ENCODE measurements at places on chromosomes 11 and 22.
A peak's percentile ranks its signal among the peaks of the same experiment; 100 is the strongest.

GRCh38 chr22:26838471-26838825, 181.1 kb downstream of the MIAT start:
- DNase-seq = no peak

GRCh38 chr22:41469218-41469851, 418 bp downstream of the ACO2 start:
- no peak for DNase-seq

DNA sequence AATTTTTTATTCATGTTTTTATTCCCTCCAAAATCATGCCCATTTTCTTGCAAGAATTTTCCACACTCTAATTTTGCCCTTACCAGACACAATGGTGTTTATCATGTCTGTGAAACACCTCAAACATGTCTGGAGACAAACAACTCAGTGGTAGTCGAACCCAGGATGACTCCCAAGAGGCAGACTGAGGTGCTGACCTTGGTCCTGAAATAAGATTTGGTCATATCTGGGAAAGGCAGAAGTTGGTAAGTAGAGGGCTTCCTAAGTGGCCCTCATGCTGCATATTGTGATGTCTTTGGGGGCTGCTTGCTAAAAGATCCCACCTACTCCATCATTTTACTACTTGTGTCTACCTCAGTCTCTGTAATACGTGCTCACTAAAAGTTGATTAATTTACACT, 369.4 kb upstream of the ISX start:
- DNase-seq = no peak

DNA sequence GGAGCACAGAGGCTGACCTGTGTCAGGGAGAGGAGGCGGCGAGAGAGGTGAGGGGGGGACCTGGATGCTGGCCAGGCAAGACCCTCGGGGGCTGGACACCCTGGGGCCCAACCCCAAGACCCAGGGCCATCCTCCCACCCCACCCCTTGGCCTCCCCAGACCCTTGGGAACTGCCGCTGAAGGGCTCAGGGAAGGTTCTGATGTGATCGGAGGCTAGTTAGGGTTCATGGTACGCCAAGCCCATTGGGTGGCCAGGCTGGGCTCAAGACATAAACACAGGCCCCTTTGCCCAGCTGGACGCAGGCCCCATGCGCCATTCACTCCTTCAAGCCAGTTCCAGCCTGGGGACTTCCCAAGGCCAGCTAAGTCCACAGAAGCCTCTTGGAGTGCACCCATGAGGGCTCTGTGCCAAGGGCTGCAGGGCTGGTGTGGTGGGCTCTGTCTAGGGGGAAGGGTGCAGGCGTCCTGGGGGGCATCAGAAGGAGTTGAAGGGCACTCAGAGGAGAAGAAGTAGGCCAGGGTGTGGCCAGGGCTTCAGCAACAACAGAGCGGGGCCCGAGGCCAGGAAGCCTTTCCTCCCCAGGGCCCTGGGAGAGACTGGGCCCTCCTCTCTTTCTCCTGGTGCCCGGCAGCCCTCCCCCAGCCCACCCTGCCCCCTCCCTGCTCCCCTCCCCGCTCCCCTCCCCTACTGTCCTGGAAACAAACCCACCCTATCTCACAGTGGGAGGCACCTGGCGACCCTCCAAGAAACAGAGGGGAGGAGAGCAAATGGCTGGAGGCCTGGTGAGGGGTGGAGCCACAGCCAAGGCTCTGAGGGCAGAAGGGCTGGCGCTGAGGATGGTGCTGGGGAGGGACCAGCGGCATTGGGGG, 12.9 kb downstream of the TSPAN32 start:
- DNase-seq = no peak

DNA sequence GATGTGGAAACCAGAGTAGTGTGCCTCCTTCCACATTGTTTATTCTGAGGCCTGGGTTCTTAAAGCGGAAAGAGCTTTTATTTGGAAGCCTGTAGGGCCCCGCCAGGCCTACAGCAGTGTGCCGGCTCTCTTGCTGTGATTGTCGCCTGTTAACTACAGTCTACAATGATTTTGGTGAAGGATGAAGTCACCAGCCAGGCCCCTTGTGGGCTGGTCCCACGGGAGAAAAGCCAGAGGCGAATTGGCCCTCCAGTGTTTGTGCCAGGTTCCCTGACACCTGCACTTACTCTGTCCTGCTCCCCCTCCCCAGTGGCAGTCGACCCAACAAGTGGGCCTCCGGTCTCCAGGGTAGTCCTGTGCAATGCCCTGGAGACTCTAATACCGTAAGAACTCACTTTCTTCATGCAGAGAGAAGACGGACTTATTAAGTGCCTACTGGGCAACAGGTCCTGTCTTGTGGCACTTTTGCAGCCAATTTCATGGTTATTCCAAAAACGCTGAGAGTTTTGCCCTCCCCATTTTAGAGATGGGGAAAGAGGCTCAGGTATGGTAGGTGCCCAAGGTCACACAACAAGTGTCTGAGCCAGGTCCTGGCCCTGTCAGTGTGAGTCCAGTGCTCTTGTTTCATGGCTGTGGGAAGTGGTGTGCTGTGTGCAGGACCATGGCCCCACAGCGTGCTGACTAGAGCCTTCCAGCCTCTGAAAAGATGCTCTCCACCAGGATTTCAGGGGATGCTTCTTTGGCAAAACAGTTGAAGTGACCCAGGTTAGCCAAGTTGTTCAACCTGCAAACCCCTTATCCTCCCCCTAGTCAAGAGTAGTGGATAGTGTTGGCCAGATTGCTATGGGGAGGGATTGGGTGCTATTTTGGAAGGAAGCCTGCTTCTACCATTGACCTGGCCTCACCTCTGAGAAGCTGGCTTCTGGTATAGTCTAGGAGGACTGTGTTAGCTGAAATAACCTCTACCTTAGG, 1.4 kb downstream of the MICAL2 start:
- DNase-seq = no peak

DNA sequence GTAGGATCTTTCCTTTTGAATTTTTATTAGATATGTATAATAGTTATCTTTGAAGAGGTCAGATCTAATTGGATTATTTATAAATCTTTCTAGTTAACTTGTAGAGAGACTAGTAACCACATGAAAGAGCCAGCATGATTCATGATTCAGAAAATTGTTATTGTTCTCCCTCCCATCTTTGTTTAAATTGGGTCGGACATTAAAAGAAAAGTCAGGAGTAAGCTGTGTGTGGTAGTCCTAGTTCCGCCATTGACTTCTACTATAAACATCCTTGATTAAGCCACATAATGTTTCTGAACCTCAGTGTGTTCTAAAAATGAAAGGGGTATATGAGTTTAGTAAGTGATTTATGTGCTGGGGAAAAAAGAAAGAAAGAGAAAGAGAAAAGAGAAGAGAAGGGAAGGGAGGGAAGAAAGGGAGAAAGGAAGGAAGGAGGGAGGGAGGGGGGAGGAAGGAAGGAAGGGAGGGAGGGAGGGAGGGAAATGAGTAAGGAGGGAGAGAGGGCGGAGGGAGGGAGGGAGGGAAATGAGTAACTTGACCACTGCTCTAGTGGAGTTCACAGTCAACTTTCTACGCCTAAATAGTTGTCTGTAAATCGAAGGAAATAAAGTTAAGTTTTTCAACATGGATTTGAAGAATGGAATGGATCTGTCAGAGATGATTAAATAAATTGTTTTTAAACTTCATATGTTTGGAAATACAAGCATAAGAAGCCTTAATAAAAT, 32.9 kb downstream of the SIK2 start:
- no peak for DNase-seq

DNA sequence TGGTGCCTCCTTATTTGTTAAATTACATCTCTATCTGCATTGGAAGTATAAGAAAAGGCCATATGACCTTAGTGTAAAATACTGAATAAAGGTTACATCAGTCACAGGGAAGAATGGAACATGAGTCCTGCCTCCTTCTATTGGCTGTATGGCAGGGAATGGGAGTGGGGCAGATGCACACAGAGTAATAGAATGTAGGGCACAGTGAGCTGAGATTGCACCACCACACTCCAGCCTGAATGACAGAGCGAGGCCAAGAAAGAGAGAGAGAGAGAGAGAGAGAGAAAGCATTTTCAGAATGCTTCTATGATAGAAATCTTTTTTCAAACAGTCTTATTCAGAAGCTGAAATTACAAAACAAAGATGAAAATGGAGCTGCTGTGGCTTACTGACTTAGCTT, 58.8 kb downstream of the SLN start:
- no peak for DNase-seq

- DNase-seq = no peak
These were observed 59.2 kb downstream of the ELFN2 start for GRCh38 chr22:37368058-37368457.

- DNase-seq = no peak
These were observed 31.4 kb downstream of the XKR3 start for GRCh38 chr22:16793831-16794230.

- DNase-seq = no peak
These were observed 14.4 kb downstream of the ZBTB16 start for GRCh38 chr11:114073828-114074381.

- no peak for DNase-seq
These were observed 28.9 kb upstream of the TMA7B start for GRCh38 chr22:39931251-39931650.

- no peak for DNase-seq
These were observed 1.6 kb downstream of the SPI1 start for GRCh38 chr11:47376525-47377371.

DNA sequence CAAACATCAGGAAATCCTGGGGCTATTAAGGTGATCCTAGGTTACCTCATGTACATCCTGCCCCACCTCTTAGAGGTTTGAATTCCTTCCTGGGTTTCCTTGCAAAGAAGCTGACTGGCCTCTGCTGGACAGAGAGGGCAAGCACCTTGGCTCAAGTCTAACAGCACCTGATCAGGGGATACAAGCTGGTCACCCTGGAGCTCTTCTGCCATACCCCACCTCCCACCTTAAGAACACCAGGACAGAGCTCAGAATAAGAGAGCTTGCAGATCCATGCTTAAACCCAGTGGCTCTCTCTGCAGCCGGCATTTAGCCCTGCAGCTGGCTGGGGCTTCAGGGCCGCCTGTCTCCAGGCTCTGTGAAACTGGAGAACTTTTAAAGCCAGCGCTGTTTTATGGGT, 386.6 kb upstream of the NARS2 start:
- no peak for DNase-seq

GRCh38 chr11:2827256-2827655, 58.3 kb downstream of the CDKN1C start:
- no peak for DNase-seq

DNA sequence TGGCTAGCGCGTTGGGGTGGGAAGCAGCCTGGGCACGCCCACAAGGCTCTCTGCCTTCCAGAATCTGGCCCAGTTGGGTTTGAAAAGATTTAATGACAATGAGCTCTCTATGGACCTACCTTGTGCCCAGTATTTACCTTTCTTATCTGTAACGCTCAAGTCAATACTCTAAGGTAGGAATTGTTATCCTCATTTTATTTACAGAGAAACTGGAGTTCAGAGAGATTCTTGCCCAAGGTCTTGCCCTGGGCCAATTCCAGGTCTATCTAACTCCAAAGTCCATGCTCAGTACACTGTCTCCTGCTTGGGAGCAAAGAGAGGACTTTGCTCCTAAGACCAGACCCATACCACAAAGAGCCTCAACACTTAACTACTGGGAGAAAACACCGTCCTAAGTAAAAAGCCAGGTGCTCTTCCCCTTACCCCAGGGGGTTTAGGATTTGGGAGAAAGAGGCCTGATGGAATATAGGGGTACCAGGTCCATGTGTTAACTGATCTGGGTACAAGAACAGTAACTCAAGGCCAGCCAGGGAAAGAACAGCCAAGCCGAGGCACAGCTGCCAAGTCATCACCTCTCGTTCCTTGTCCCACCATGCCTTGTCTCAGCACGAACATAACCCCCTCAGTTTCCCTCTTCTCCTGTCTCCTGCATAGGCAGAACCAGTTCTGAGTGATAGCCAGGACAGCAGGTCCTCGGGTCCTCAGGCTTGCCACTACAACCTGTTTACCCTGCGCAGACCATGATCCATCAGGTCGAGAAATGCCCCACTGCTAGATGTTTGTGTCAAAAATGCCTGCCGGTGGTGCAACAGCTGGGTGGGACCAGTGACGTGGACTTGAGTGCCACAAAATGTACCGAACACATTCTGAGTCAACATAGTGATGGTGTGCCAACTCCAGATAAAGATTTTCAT, 14.6 kb downstream of the APOA4 start:
- DNase-seq = no peak

DNA sequence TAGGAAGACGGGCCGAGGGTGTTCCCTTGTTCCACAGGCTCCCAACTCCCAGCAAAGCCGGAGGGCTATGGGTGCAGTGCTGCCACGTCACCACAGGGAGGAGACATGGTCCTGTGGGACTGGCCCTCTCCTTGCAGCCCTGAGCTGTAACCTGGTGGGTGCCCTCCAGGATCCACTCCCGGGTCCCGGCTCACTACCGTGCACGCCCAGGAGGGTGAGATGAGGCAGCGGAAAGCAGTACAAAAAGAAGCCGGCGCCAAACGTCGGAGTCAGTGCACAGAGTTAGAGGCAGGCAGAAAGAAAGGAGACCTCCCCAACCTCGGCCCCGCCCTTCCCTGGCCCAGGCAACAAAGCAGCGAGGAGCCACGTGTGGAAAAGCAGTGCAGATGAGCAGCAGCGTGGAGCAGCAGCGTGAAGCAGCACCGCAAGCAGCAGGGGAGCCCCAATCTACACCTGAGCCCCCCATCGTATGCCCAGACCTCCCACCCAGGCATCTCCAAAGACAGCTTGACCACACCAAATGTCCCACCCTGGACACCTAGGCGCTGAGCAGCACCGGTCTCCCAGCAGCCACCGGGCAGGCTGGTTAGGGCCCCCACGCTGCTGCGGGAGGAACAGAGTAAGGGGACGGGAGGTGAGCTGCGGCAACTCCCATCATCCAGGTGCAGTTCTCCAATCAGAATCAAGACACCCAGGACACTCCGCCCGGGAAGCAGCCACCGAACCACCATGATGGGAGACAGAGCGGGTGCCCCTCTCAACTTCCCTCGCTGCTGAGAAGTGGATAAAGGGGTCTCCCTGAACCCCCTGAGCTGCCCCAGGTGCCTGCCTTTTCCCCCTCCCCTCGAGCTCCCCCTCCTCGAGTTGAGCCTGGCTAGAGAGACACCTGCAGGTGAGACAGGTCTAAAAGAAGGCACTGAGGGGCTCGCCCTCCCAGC, 28.8 kb downstream of the IGSF9B start:
- peak; percentile 40 for DNase-seq

- no peak for DNase-seq
These were observed 124.2 kb downstream of the ARL14EP start for GRCh38 chr11:30447058-30447640.

GRCh38 chr11:26983645-26984044, 10.3 kb upstream of the FIBIN start:
- no peak for DNase-seq

- peak; percentile 6 for DNase-seq
These were observed 28.1 kb upstream of the FBXO3 start for GRCh38 chr11:33802194-33802950.

DNA sequence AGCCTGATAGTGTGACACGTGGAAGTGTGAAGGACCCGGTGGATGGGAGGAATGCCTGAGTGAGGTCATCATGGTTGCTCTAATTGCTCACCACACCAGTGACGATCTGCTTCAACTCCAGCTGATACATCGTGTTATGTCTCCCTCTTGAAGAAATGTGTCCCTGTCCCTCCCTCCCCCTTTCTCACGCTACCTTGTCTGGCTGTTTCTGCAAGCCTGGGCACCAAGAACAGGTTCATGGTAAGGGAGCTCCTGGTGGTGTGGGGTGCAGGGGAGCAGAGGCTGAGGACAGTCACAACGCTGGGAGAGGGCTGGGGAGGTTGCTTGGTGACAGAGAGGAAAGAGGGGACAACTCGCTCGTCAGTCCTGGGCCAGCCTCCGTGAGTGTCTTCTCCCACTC, 413.4 kb downstream of the SOX6 start:
- no peak for DNase-seq

GRCh38 chr22:49149721-49150608, 677.7 kb downstream of the BRD1 start:
- DNase-seq = no peak
